ENCODE measurements at places on chromosomes 6 and 20.

DNA sequence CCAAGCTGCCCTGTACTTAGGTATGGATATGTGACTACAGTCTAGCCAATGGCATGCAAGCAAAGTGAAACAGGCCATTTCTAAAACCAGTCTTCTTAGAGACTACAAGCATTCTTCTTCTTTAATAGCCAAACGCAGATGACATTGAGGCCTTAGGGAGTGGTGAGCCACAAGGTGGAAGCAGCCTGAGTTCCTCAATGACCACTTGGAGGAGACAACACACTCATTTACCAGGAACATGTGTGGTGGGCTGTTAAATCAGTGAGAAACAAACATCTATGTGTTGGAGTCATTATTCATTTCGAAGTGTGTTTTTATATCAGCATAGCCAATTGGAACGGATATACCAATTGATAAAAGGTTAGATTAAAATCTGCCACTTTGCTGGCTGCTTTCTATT, 122.0 kb downstream of the GFRAL start:
- DNase-seq, result no peak

GRCh38 chr6:25899123-25899522, 25.1 kb upstream of the SLC17A3 start:
- no peak for DNase-seq

- no peak for DNase-seq
Measured at GRCh38 chr20:50873585-50873984, 57.7 kb downstream of the ADNP start.

DNA sequence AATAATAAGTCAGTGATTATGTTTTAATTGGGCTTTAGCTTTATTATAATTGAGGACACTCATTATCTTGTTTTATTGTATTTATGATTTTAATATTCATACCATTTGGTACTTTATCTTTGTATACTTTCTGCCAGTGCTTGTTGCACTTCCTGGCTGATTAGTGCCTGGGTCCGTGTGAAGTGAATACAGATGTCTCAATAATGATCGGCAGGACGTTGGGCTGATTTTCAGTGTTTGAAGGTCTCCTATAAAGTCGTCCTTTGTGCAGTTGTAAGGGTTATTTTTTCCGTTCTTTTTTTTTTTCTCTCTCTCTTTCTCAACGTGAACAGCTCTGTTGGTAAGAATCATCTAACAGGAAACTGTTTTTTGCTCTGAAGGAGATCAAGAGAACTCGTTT, 450.0 kb upstream of the POU3F2 start:
- no peak for DNase-seq
